ENCODE measurements at places on chromosomes 13 and 19. TPM values are rescaled to one million over a fixed set of nuclear protein-coding genes. Genes with fewer than 3 reads are reported as not detected.

LILRB3 gene
- not detected for total RNA-seq

C19orf85 gene
- total RNA-seq = 2.1 TPM

ATP4A gene
- 0.59 TPM for total RNA-seq

VSTM1 gene
- total RNA-seq = not detected

ZNF723 gene
- total RNA-seq = not detected

MCEMP1 gene
- not detected for total RNA-seq

ZNF709 gene
- total RNA-seq = 3.0 TPM

PLVAP gene
- total RNA-seq = 0.27 TPM

SIGLECL1 gene
- not detected for total RNA-seq

CGB7 gene
- 1.6 TPM for total RNA-seq

SULT2A1 gene
- 0.18 TPM for total RNA-seq

PSMD8 gene
- 167 TPM for total RNA-seq
